GM23248 (cell line): ENCODE measurements at places on chromosomes 13 and 19.

- DNase-seq, result no peak
These were observed 1047.9 kb upstream of the SLC10A2 start for GRCh38 chr13:104114101-104114500.

- DNase-seq, result peak; percentile 45
These were observed 7.3 kb downstream of the SIGLEC9 start for GRCh38 chr19:51131780-51132680.

DNA sequence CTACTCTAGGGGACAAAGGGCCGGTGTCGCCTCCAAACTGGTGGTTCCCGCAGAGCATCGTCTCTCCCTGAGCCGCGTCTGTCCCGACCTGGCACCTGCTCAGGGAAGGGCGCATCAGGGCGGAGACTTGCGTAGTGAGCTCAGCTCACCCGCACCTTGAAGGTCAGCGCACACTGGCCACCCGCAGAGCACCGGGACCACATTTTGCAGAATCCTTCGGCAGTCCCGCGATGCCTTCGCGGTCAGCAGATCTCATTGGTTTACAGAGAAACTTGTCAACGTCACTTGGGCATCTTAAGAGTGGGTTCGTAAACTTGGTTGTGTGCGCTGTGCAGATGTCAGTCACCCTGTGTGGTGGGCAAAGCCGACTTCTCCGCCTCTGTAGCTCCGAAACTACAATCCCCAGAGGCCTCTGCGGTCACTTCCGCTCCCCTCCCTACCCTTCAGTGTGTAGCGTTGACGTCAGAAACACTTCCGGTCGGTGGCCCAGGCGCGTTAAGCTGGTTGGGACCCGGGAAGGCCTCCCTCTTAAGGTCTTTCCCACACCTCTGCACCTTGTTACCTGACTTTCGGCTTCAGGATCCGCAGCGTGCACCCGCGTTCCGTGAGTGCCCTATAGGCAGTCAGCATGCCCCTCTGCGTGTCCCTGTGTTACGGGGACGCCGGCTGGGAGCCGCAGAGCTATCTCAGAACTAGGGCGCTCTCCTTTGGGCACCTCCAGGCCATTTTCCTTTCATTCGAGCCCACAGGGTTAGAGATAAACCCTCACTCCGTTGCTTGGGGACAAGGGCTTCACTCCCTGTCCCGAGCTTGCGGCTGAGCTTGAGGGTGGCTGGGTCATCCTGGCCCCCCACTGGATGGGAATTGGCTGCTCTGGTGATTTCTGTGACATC, 36.5 kb upstream of the ZNF527 start:
- peak; percentile 94 for DNase-seq

DNA sequence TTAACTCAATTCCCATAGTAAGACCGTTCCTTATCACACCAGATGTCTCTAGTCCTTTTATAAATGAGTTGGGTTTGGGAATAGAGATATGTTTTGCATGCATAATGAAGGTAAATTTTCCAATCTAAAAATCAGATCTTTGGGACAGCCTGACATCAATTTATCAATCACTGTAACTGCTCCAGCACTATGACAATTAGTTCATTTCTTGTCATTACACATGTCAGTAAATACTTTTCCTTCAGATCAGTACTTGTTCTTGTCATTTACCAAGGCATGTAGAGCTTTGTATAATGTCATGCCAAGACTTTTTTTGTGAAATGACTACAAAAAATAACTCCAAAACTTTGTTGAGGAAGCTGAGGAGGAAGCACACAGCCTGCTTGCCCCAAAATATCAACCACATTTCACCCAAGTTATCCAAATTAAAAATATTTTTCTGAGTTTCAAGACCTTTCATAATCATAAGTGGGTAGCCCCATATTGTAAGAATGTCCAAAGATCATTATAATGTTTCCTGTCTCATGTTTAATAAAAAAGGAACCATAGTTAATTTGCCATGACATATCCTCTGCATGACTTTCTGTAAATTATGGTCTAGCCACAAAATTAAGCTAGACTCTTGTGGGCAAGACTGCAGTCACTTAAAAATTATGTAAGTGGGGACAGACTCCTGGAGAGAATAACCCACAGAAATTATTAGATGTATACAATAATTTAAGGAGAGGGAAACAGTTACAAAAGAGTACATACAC, 586.8 kb downstream of the TBC1D4 start:
- no peak for DNase-seq

GRCh38 chr13:40204246-40204645, 462.2 kb downstream of the FOXO1 start:
- no peak for DNase-seq

DNA sequence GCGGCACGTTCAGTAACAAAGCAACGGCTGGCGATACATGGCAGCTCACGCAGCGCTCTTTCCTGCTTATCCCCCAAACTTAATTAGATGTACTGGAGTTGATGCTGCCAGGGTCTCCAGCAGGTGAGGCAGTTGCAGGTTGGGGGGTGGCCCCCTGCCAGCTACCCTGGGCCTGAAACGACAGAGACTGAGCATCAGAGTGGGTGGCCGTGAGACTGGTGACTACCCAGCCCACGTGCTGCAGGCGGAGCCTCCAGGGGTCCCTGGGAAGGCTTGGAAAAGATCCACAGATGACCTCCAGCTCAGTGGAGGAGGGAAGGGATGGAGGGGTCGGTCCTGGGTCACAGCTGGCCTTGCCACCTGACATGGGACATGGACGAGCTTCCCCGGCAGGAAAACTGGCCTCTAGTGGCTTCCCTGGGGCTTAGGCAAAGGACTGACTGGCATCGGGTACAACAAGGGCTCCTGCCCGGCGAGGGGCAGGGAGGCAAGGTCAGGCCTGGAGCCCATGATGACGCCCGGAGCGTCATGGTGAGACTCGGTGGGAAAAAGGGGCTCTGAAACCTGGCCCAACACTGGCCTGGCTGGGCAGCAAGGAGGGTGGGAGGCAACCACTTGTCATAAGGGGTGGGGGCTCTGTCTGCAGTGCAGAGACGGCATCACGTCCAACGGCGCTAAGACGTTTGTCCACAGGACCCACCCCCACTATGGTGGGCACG, 24.0 kb downstream of the CILP2 start:
- no peak for DNase-seq

GRCh38 chr13:71524613-71525304, 342.2 kb downstream of the DACH1 start:
- no peak for DNase-seq

GRCh38 chr19:10625003-10625761, at the start of gene SLC44A2:
TSS of gene SLC44A2 (plus strand) at chr19:10625553. CDS start at chr19:10625634, 81 bp downstream.
- peak; percentile 86 for DNase-seq

- no peak for DNase-seq
These were observed 803.6 kb downstream of the DIAPH3 start for GRCh38 chr13:59360108-59360507.

- DNase-seq, result no peak
These were observed 149.2 kb upstream of the RNF113B start for GRCh38 chr13:98326291-98326690.

DNA sequence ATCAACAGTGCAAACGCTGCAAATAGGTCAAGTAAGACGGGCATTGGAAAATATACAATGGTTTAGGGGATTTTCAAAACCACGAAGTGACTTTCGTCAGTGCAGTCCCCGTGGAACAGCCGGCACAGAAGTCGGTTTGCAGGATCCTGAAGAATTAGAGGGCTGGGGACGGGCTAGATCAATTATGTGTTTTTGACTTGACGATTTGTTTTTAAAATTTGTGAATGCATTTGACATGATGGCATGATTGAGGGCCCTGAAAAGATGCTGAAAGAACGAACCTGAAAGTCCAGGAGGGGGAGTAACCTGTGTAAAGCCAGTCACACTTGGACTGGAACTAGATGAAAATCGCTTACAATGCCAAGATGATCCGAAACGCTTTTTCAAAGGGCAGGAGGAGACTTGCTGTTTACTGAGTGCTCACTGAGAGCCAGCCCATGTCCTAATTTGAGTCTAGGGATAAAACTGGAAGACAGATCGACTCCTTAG, 8.9 kb upstream of the DGKH start:
- DNase-seq, result no peak

GRCh38 chr13:27034678-27035111, 136.9 kb downstream of the USP12 start:
- peak; percentile 33 for DNase-seq

- no peak for DNase-seq
These were observed 5.2 kb downstream of the HSH2D start for GRCh38 chr19:16148443-16149229.

DNA sequence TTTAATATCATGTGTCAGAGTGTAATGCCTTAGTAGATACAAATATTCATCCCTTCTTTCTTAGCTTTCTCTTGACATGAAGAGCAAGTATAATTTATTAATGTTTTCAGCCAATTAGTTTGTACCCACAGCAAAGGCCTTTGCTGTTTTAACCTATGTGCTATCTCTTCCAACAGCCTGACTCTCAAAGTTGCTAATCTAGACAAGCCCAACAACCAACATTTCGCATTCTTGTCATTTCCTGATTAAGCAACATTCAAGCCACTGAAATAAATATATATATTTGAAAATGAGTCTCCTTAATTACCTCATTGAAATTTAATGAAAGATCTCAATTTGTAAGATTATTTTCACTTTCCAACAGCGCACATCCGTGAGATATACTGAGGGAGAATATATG, 18.5 kb downstream of the EPSTI1 start:
- DNase-seq, result no peak

DNA sequence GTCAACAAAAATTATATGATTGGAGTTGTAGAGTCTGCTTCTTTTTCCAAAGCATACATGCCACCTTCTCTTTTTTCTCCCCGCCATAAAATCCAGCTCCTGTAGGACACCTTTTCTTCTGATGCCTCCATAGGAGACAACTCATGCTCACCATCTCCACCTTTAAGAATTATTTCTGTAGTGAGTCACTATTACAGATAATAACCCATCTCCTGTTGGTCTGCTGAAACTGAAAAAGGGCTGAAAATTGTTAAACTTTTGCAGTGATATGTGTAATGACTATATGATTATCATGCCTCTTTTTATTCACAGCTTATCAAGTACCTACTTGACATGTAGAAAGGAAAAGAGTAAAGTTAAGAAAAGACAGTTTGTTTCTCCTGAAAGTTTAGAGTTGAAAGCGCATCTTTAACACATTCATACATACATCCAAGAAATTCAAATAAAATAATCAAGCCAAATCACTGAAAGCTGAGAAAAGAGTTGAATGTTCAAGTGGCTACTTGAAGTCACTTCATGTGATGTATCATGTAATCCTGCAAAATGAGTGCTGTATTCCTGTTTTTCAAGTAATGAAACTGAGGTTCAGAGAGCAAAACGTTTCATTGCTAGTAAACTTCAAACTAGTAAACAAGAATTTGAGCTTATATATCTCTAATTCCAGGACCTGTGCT, 35.5 kb upstream of the LPAR6 start:
- DNase-seq, result peak; percentile 26

DNA sequence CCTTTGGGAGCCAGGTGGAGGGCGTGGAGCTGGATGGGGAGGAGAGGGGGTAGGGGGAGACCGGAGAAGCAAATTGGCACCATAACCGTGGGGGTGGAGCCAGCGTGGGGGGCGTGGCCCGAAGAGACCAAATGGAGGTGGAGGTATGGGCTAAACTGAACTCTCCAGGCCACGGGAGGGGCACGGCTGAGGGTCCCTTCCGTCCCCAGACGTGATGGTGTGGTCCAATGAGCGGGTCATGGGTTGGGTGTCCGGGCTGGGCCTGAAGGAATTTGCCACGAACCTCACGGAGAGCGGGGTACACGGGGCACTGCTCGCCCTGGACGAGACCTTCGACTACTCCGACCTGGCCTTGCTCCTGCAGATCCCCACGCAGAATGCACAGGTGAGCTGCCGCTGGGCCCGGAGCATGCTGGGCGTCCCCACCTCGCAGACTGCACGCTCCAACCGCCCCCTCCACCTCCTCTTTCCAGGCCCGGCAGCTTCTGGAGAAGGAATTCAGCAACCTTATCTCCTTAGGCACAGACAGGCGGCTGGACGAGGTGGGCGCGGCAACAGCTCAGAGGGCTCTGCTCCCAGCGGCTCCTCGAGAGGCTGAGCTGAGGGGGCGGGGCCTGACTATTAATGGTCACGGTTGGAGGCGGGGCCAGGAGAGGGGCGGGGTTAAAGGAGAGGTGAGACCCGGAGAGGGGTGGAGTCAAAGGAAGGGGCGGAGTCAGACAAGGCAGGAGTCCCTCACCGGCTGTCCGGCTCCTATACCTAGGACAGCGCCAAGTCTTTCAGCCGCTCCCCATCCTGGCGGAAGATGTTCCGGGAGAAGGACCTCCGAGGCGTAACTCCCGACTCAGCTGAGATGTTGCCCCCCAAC, 6.2 kb downstream of the HRC start:
- DNase-seq, result peak; percentile 96

- no peak for DNase-seq
These were observed 16.5 kb downstream of the BTBD2 start for GRCh38 chr19:1998712-1999708.

DNA sequence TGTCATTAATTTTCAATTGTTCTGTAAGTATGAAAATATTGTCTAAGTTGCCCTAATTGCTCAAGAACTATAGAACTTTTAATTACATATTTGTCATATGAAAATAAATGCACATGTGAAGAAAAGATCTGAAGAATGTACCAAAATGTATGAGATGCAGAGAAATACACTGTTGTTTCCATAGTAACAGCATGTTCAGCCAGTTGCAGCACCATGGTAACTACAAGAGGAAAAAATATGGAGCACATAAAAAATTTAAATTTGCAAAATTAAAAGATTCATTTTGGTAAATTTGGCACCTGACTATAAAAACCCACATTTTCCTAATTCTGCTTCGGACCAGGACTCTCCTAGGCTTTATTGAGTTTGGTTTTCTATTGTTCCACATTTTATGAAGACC, 1170.0 kb upstream of the MIR17HG start:
- no peak for DNase-seq

- DNase-seq, result no peak
These were observed 23.1 kb downstream of the MAU2 start for GRCh38 chr19:19343762-19344161.

DNA sequence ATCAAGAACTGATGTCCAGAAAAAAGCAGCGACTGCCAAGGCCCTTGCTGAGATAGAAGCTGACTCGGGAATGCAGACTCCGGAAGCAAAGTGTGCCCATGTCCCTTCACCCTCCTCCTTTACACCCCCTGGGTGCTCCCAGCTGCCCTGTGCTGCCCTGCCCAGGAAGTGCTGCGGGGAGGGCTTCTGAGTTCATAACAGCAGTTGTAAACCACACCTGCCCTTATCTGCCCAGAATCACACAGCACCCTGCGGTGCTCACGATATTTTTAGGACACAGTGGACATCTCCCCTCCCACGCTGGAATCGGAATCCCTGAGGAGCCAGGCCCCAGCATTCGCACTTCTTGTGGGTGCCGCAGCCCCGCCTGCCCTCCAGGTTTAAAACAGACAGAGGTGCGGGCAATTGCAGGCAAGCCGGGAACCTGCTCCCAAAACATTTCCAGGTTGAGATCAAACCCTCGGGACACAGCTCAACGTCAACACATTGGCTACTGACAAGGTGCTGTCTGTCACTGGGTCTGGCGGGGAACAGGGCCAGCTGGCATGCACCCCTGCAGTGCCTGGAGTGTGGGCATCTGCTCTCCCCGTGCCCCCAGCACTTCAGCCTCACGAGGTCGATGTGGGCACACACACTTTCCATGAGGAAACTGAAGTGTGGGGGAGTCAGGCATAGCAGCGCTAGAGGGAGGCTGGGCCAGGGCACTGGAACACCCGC, 36.8 kb downstream of the RAB20 start:
- DNase-seq, result no peak

- peak; percentile 6 for DNase-seq
These were observed 72.5 kb downstream of the RAP2A start for GRCh38 chr13:97506511-97506910.
